ENCODE measurements at places on chromosomes 12 and 14.

DNA sequence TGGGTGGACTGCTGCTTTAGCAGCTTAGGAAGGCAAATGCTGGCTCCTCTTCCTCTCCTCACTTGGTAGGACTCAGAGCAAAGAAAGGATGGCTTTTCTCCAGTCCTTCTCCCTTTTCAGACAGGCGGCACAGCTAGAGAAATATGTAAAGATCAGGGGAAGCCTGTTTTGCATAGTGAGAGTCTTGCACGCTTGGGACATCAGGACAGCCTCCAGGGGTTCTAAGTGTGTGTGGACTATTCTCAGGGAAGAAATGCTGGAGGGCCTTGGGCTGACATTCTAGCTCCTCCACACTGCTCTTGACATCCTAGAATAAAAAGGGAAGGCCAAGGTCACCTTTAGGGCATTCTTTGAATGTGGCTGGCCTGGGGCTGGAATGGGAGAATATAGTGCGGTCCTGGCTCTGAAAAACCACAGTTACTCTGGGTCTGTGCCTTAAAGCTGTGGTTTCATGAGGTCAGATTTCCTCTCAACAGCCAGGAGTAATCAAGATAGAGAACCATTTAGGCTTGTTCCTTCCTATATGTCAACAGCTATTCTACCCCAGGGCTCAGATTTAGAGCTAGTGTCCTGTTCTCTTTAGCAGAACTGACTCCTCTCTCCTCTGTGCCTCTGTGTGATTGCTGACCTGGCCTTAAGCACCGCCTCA lies 24.3 kb downstream of the CMA1 start:
- no peak for DNase-seq

GRCh38 chr14:33414041-33414440 lies 475.4 kb downstream of the NPAS3 start:
- no peak for DNase-seq

DNA sequence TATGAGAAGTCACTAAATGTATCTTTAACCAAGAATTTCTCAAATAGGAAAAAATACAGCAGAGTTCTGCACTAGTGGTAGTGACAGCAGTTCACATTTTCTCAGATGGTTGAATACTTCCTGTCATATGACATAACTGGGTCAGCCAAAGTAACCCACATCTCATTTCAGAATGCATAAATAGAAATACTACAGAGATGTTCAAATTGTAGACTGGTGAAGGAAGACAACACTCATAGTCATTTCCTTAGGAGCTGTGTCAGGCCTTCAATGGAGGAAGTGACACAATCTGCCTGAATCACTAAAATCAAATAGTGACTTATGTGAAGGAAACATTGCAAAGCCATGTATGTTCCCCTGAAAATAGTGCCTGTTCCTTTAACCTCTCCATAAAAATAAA lies 32.4 kb downstream of the FERMT2 start:
- DNase-seq = no peak

DNA sequence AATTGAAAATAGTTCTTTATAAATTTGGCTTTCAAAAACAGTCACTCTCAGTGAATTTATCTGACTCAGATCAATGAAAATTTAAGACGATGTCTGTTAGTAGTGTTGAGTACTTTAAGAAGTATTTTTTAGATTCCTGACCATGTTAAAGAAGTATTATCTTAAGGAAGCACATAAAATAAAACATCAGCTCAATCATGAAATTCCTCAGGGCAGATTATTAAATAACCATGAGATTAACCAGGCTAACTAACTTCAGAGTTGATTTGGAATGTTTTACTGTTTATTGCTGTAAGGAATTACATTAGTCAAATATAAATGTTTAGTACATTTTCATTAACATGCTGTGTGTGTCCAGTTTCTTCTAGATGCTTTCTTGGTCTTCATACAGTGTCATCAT lies 160.2 kb downstream of the PELI2 start:
- no peak for DNase-seq

DNA sequence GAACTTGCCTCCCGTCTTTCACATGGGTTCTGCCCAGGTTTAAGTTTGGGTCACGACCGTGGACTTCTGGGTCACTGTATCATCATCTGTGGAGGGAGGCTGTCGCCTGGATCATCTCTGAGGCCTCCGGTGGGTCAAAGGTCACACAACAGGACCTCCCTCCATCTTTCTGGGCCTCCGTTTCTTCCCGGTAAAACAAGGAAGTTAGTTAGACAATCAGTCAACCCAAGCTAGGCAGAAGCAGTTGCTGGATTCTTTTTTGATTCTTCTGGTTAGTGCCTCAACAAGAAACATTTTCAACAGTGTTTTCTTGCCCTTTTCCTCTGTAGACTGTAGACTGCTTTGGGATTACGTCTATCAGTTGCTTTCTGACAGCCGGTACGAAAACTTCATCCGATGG lies 186.6 kb upstream of the BCL2L14 start:
- no peak for DNase-seq

GRCh38 chr14:57364659-57365450 lies 25.5 kb upstream of the NAA30 start:
- no peak for DNase-seq

Data from occipital lobe (tissue), 3 donors.